ENCODE measurements at places on chromosomes 3 and 15.

DNA sequence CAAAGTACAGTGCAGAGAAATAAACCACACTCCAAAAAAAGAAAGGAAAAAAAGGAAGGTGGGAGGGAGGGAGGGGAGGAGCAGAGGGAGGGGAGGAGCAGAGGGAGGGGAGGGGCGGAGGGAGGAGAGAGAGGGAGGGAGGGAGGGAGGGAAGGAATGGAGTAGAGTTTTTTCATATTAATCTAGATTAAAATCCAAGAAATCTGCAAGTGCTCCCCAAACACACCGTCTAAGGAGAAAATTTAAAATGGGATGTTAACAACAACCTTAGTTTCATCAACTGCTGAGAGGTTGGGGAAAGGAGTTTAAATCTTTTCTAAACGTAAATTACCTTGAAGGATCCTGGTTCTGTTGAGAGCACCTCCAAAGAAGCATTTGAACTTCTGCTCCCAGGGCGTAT lies 6.6 kb downstream of the FSIP1 start:
- DNase-seq = no peak

DNA sequence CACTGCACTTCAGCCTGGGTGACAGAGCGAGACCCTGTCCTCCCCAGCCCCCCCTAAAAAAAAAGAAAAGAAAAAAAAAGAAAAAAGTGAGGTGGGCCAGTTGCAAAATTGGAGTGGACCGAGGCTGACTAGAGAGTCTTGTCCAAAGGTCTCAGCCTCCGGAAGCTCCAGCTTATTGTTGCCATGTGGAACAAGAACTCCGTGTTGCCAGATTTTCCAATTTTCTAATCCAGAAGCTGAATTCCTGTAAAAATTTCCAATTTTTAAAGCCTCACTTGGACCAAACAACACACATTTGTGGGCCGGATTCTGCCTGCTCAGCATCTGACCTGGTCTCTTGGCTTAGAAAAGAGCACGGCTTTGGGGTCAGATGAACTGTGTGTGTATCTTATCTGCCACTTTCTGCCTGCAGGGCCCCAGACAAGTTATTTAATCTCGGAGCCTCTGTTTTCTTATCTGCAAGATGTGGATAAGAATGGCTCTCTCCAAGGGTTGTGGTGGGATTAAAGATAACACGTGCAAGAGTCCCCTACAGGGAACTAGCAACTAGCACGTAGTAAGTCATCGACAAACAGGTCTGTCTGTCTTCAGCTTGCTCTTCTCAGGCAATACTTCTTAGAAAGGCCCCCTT lies 73.7 kb upstream of the TLE3 start:
- no peak for DNase-seq

GRCh38 chr3:40939741-40940130 lies 259.6 kb upstream of the CTNNB1 start:
- DNase-seq = no peak

GRCh38 chr3:146593776-146594175 lies 11.4 kb downstream of the PLSCR5 start:
- no peak for DNase-seq

GRCh38 chr3:25362118-25362517 lies 65.9 kb upstream of the RARB start:
- no peak for DNase-seq

- no peak for DNase-seq
Observed at GRCh38 chr3:190360228-190360627, 27.7 kb upstream of the CLDN16 start.

- no peak for DNase-seq
Observed at GRCh38 chr3:67415511-67415910, 238.9 kb downstream of the SUCLG2 start.

- no peak for DNase-seq
Observed at GRCh38 chr15:51314391-51315337, 23.7 kb downstream of the CYP19A1 start.

GRCh38 chr3:65402597-65402996 lies 636.1 kb downstream of the MAGI1 start:
- DNase-seq = no peak

DNA sequence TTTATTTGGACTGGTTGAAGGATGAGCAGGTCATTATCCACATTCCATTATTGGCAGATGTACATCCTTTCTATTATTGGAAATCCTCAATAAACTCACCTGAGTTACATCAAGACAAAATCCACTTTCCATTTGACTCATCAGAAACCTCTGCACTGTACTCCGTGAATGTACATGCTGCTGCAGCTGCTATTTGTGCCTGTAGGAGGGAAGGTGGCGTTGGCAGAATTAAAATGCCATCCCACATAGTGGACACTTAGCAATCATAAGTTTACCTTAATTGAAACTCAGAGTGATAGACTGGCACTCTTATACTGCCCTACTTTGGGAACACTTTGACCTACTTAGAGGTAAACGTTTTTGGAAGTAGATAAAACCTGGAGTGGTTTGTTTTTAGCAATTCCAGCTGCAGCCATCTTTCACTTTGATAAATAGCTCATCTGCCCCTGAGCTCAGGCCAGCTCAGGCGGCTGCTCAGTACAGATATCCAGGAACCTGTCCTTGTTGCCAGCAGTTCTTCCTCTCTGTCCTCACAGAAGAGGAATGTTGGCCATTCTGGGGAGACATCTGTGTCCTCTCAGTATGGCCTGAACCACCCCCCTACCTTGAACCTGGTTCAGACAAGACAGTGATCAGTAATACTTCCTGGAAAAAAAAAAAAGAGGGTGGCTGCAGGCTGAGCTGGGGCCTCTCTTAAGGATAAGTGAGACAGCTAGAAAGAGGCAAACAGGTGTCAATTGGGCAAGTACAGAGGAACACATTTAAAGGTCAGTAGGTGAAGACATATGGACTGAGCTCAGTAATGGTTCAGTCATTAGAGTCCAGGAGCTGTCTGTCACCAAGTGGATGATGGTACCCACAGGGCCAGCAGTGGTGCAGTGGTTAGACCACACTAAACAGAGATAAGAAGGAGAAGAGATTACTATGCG lies 153.4 kb upstream of the UMPS start:
- DNase-seq = no peak

DNA sequence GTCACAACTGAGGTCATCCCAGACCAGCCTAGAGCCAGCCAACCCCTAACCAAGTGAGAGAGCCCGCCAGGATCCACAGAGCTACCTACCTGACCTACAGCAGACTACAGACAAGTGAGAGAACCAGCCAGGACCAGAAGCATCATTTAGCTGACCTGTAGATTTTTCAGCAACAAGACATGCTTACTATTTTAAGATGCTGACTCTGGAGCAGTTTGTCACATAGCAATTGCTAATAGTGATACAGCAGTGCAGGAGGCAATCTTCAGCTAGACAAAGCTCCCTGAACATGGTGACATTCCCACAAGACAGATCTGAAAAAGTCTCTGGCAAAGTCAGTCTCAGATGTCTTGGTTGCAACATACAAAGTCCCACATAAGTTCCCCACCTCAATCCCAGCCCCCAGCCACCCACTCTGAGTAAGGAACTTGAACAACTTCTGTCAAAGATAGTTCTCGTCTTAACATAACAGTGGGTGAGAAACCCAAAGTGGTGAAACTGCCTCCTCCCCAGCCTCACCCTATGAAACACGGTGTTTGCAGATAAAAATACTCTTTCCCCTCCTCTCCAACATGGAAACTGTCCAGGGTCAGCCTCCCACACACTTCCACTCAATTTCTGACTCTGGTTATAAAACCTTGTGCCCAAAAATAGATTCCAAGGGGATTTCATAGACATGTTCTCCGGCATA lies 120.3 kb upstream of the SLC6A11 start:
- DNase-seq = no peak

DNA sequence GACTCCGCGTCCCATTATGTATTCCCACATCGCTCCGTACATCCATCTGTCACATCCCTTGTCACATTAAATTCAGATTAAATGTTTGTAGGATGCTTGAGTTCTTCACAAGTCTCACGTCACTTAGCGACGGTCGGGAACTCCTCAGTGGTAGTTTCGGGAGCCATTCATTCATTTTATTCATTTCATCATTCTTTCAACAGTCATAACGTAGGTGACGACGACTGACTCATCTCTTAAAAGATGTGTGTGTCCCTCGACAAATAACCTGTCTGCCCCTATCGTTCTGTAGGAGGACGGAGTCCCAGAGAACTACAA lies 272 bp upstream of the SRPRB start:
- no peak for DNase-seq

- DNase-seq = no peak
Observed at GRCh38 chr3:162175878-162176277, 679.3 kb downstream of the OTOL1 start.

DNA sequence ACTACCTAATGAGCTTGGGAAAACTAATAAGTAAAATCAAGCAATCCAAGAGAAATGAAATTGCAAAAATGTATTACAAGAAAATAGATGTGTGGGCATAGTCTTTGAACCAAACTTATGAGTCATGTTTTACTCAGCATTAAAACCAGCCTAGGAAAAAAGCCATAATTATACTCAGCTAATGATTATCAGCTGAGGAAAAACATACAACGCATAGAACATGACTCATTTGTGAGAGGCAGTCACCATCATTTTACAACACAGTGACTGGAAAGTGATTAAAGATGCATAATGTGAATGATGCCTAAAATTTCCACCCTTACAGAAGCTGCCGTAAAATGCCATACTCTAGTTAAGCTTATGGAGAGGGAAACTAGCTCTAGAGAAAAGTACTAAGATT lies 238.0 kb upstream of the EOMES start:
- DNase-seq = no peak

DNA sequence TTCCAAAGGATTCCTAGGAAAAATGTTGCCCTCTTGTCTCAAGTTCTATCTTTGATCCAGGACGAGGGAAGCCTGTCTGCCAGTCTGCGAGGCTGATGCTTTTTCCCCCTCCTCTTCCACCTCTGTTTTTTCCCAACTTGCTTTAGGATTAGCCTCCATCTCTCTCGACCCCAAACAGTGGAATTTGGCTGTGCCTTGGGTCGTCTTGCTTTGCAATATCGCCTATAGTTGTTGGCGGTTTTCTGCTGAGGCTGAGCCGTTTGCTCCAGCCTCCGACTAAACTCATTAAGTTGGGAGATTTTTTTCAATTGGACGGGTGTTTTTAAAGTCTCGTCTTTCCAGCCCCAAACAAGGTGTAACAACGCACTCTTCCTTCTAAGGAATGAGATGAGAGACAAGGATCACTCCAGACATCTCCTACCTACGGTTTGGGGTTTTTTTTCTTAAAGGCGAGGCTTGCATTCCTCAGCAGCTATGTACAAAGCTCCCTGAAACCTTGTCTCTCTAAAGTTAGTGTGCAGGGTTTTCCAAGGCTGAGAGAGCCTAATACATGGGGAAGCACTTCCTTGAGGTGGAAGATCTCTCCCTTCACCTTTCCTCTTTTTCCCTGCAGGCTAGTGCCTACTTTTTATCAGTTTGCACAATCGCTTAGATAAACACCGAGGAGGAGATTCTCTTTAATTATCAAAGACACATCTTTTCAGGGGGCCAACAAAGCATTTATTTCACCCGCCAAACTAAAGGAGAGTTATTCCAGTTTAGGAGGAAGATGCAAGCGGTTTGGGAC lies 4.8 kb upstream of the NR2F2 start:
- DNase-seq = no peak

DNA sequence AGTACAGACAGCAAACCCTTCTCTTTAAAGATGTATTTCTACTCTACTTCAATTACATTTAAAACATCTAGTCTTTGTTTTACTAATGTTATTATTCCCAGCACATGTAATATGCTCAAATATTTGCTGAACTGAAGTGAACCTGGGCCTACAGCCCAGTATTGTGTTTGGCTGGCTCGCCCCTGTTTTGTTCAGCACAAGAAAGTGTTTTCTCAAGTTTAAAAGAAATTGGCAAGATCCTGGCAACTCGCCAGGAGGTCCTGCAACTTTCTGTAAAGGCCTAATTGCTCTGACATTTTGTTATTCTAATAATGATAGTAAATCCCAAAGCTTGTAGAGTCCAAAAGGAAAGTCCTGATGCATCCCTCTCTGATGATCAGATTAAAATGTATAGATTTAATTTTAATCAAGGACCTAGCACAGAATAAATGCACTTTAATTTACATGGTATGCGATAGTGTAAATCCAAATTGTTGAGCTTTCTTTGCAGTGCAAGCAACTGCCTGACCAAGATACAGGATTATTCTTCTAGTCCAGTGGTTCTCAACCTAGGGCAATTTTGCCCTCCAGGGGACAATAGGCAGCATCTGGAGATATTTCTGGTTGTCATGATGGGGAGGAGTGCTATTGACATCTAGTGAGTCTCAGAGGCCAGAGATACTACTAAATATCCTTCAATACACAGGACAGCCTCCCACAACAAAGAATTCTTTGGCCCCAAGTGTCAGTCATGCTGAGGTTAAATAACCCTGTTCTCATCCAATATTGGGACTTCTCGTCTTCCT lies 35.7 kb upstream of the TMOD3 start:
- DNase-seq = no peak

GRCh38 chr3:43096761-43097160 lies 9.1 kb downstream of the POMGNT2 start:
- DNase-seq = no peak

- no peak for DNase-seq
Observed at GRCh38 chr3:156158656-156159295, 38.4 kb downstream of the KCNAB1 start.

GRCh38 chr3:74489050-74489792 lies 125.2 kb downstream of the CNTN3 start:
- no peak for DNase-seq

GRCh38 chr3:62241279-62241678 lies 132.1 kb downstream of the FEZF2 start:
- DNase-seq = no peak

DNA sequence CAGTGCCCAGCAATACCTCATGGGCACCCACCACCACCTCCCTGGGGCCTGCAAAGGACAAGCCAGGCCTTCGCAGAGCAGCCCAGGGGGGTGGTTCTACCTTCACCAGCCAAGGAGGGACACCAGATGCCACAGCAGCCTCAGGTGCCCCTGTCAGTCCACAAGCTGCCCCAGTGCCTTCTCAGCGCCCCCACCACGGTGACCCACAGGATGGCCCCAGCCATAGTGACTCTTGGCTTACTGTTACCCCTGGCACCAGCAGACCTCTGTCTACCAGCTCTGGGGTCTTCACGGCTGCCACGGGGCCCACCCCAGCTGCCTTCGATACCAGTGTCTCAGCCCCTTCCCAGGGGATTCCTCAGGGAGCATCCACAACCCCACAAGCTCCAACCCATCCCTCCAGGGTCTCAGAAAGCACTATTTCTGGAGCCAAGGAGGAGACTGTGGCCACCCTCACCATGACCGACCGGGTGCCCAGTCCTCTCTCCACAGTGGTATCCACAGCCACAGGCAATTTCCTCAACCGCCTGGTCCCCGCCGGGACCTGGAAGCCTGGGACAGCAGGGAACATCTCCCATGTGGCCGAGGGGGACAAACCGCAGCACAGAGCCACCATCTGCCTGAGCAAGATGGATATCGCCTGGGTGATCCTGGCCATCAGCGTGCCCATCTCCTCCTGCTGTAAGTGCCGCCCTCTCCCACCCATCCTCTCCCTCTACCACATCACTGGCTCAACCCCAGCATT lies 19.2 kb upstream of the BFSP2 start:
- no peak for DNase-seq
